Activated CD4-positive, alpha-beta T cell treated with anti-CD3 and anti-CD28 coated beads, Interleukin-2, amount 50 U/mL, for 4 hours (primary cell): ENCODE measurements at places on chromosomes 13 and 19.

GRCh38 chr13:112573710-112574109, 14.2 kb downstream of the TUBGCP3 start:
- no peak for DNase-seq

- DNase-seq: no peak
These were observed 51.1 kb downstream of the LMO7 start for GRCh38 chr13:75687150-75687763.

- no peak for DNase-seq
These were observed 5.2 kb downstream of the SLC25A42 start for GRCh38 chr19:19068659-19069654.

GRCh38 chr13:48315969-48316650, 12.6 kb downstream of the RB1 start:
- DNase-seq: no peak

- DNase-seq: no peak
These were observed 22.7 kb upstream of the NAXD start for GRCh38 chr13:110592665-110593064.

GRCh38 chr13:105445796-105446195, 1089.7 kb downstream of the EFNB2 start:
- no peak for DNase-seq

GRCh38 chr19:46339446-46339845, 7.4 kb upstream of the PPP5C start:
- DNase-seq: no peak

- DNase-seq: no peak
These were observed 269.1 kb downstream of the NDFIP2 start for GRCh38 chr13:79749984-79750551.

GRCh38 chr13:20831254-20831653, 57.5 kb upstream of the EEF1AKMT1 start:
- no peak for DNase-seq

DNA sequence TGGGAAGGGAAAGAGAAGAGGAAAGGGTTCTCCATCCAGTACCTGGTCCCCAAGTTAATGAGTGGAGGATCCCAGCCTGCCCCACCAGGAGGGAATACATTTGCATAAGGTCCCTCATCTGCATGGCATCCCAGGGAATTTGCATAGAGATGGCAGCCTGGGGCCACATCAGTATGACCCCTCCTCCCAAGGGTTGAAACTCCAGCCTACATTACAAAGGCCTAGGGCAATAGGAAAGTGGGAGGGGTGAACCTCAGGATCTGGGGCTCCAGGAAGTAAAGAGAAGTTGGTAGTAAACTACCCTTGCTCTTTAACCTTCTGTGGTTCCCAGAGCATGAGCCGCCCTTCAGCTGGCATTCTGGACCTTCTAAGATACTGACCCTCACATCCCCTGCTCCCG, 6.8 kb upstream of the NECTIN2 start:
- DNase-seq: no peak

DNA sequence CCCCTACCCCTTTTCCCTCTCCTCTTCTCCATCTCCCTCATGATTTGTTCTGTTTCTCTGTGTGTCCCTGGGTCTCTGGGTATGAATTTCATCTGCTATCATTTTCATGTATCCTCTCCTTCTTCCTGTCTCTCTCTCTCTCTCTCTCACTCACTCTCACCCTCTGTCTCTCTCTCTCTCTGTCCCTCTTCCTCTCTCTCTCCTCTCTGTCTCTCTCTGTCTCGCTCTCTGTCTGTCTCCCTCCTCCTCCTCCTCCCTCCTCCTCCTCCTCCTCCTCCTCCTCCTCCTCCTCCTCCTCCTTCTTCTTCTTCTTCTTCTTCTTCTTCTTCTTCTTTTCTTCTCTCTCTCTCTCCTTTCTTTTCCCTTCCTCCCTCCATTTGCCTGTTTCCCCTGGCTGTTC, 3.3 kb upstream of the CACNG7 start:
- DNase-seq: no peak

DNA sequence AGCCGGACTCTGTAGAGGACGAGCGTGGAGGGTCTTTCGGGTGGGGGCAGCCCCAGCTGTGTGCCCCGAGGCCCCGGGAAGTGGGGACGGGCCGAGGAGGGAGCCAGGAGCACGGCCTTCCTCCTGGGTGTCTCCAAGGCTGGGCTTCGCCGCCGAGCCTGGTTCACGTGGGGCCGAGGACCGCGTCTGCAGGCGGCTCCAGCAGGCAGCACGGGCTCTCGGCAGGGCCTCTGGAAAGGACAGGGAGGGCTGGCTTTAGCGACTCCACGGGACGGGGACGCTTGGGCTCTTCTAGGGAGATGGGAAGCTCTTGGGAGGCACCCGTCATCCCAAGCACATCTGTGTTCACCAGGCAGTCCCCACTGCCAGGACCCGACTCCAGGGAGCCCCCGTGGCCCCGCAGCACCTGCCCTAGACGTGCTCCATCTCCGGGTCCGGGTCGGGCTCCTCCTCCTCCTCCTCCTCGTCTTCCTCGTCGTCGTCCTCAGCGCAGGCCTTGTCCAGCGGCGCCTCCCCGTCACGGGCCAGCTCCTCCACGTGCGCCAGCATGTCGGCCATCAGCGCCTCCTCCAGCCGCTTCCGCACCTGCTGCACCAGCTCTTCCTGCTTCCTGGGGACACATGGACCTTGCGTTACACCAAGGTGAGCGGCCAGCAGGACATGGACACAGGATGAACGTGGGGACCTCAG, 9.9 kb upstream of the MEX3D start:
- DNase-seq: no peak

DNA sequence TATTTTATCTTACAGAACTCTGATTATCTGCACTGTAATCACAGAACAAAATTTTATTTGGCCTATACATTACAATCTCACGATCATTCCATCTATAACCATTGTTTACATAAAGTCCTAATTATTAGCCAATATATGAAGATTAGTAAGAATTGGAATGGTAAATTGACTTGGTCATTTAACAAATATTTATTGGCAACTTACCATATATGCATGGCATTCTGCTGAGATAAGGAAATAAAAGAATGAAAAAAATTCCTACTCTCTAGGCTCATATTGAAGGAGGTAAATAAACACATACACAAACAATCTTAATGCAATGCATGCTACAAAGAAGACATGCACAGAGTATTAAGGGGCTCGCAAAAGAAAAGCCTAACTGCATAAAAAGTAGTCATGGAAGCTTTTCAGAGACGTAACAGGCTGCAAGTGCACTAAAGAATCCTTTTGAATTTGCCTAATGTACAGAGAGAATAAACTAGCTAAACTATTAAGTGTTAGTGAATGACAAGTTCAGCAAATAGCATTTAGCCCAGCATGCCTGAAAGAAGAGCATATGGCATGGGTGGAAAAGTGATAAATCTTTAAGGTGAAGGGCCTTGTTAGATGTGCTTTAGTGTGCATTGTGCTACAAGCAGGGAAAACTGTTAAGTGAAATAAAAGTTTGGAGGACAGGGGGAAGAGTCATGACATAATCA, 1131.1 kb downstream of the PCDH9 start:
- no peak for DNase-seq

GRCh38 chr19:46847528-46847927, 3.1 kb downstream of the AP2S1 start:
- no peak for DNase-seq

DNA sequence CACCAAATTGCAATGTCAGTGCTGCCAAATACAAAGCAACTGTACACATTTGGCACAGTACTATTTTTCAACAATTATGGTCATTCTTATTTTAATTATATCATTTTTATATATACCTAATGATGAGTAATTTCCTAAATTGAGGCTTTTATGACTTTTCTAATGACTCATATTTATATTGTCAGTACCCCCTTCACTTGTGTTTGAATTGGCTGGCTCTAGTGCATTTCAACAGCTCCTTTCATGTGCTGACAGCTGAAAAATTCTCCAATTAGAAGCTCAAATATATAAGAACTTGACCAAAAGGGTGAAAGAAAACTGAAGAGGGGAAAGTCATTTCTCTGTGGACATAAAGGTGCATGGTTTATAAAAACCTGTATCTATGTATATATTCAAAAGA, 263.3 kb downstream of the SLITRK1 start:
- DNase-seq: no peak

GRCh38 chr19:7678971-7679751, 1.5 kb upstream of the TRAPPC5 start:
- DNase-seq: peak; percentile 76

DNA sequence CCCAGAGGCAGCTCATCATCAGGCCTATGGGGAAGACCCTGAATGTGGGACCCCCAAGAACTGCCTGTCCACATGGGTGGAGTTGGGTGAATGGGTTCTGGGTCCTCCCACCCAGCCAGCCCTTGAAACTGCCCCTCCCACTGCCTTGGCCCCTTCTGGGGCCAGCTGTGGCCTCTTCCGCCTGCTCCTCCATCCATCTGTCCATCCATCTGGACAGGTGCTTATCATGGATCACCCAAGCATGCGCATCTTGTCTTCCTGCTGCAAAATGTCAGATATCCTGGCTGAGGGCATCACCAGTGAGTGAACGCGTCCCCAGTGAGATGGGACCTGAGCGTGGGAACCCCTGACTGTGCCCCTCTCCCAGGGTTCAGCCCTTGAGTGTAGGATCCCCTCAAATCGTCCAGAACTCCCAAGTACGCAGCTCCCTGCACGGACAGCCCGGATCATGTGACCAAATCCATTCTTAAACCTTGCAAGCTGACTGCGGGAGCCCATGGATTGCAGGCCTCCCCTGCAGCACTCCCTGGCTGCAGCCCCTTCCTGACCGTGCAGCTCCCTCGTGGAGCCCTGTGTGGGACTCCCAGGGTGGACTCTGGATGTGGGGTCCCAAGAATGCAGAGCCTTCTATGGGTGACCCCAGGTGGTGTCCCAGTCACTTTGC, 2.0 kb downstream of the STXBP2 start:
- DNase-seq: no peak

DNA sequence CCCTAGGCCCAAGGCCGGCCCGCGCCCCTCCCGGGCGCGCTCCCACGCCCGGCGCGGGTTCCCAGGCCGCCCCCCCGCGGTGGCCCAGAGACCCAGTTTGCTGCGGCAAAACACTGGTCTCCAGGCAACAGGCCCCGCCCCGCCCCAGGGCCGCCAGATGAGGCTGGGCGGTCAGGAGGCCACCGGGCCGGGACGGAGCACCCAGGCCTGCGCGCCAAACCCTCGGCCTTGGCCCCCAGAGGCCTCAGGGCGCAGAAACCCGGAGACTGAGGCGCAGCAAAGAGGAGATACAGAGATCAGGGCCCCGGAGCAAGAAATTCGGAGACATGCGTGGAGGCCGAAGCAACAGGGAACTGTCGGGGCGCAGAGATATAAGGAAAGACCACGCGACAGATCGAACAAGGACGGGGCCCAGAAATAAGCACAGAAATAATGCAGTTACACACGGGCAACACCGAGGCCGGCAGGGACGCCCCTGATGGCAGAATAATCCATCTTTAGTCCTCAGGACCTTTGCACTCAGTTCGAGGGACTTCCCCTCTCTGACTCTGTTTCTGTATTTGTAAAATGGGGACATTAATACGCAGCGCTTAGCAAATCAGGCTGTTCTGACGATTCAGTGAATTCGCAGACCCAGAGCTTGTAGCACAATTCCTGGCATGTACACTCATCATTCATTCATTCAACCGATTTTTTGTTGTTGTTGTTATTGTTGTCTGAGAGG, 20.8 kb upstream of the ERCC1 start:
- peak; percentile 56 for DNase-seq
